Inflammatory macrophage treated with lipopolysaccharide for 1 hour (primary cell): ENCODE measurements at places on chromosomes 16 and 17.

- no peak for DNase-seq
Observed at GRCh38 chr16:62272035-62272434, 235.8 kb upstream of the CDH8 start.

DNA sequence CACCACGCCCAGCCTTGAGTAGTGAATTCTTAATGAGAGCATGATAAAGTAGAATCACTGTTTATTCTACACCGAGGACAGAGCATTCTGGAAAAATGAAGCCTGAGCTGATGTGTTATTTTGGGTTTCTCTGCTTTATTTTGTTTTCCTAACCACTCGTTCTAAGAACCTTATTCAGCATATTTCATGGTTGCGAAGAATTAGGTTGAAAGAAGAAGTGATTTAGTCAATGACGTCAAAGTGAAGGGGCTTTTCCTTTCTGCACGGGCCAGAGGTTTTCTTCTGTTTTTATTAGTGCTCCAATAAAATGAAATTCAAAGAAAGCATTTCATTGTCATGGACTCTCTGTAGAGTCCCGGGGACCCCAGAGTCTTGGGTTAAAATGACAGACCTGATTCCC, 178.5 kb downstream of the MAF start:
- DNase-seq, result peak; percentile 25

DNA sequence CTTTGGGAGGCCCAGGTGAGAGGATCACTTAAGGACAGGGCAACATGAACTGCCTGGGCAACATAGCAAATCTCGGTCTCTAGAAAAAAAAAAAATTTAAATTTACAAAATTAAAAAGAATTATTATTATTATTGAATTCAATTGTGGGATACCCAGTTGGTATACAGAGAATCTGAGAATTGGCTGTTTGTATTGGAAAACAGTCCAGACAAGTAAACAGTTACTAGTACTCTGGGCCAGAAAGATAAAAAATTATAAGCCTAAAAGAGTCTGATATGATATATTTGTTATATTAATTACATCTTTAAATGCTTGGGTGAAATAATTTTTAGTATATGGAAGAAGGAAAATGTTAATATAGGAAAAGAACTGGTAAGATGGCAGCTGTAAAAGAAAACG, 15.0 kb downstream of the CCDC47 start:
- no peak for DNase-seq

DNA sequence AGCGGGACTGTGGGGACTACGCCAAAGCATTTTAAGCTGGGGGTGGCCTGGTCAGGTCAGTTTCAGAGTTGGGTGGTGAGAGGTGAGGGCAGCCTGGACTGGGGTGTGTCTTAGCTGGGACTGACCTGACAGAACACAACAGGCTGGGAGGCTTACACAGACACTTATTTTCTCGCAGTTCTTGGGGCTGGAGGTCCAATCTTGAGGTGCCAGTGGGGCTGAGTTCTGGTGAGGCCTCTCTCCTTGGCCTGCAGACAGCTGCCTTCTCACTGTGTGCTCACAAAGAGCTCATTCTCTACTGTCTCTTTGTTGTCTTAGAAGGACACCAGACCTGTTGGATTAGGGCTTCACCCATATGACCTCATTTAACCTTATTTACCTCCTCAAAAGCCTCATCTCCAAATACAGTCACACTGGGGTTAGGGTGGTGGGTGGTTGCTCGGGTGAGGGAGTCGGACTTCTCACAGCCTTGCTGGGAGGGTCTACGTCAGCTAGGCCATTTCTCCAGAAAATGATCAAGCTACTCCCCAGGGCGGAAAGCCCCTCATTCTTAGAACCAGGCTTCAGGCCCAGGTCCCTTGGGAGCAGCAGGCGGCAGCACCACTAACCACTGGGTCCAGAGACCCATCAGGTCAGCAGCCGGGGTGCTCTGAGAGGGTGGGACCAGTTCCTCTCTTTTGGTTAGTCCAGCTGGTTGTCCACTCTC, 149.3 kb downstream of the RAB11FIP4 start:
- DNase-seq, result no peak

DNA sequence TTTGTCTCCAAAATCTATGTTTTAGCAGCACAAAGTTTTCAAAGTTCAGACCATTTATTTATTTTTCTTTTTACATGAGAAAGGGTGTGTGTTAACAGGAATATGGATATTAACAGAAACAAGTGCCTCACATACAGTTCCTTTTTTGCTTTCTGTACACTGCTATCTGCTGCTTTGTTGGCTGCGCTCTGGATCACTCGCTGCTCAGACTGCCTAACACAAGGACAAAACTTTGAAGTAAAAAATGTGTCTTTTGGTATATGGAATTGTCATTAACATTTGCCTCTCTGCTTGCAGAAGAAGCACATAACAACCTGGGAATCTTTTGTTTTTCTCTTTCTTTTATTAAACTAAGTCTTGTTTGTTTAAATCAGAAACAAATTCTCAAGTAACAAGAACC, 262.8 kb downstream of the ZFHX3 start:
- peak; percentile 14 for DNase-seq

GRCh38 chr17:40568074-40568836, 3.0 kb upstream of the CCR7 start:
- DNase-seq, result no peak

GRCh38 chr17:7841396-7841914, 7.4 kb downstream of the KDM6B start:
- DNase-seq, result peak; percentile 89
